8988T (cell line): ENCODE measurements at places on chromosomes 11 and 22.

- DNase-seq: no peak
These were observed 2.8 kb downstream of the LRRC51 start for GRCh38 chr11:72083414-72083813.

DNA sequence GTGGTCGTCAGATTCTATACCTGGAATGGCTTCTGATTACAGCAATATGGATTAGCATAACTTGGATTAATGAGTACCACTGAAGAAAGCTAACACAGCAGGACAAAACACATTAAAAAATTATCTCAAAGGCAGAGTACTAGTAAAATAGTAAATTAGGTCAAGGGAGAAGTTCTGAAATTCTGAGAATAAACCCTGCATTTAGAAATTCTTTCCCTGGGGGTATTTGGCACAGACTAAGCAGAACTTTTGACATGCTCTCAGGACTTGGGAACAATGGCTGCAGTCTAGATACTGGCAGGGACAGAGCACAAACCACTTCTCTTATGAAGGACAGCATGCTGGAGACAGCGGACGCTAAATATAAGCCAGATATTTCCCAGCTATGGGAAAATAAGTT, 85.6 kb upstream of the GRIA4 start:
- no peak for DNase-seq

DNA sequence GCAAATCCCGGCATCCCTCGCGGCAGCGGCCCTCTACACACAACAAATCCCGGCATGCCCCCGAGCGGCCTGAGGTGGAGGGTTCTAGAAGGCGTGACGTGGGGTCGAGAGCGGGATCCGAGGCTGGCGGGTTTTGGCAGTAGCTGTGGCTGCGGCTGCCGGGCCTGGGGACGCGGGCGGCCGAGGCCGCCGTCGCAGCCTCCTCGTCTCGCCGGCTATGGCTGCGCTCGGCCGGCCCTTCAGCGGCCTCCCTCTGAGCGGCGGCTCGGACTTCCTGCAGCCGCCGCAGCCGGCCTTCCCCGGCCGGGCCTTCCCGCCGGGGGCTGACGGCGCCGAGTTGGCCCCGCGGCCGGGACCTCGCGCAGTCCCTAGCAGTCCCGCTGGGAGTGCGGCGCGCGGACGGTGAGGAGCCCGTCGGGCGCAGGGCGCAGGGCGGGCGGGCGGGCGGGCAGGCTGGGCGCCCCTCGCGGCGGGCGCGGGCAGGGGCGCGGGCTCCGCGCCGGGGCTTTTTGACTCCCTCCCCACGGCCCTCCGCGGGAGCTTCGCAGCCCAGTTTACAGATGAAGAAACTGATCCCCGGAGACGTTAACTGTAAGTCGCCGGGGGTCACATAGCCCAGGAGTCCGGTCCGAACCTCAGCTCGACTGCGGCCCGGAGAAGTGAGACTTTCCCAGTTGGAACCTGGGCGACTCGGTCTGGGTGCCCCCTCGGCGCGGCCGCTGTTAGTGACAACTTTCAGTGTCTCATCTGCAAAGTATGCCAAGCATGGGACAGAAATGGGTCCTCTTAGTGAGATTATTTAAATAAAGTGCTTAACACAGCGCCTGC, at the start of gene CCDC117:
TSS of gene CCDC117 (plus strand) at position 63 of the 828 bp plus-strand sequence. CDS start at position 218, 155 bp downstream.
- peak; percentile 89 for DNase-seq

- no peak for DNase-seq
These were observed 175.5 kb upstream of the PDGFD start for GRCh38 chr11:104339380-104339831.

- DNase-seq: no peak
These were observed 12.5 kb upstream of the PTPRJ start for GRCh38 chr11:47967577-47968525.

DNA sequence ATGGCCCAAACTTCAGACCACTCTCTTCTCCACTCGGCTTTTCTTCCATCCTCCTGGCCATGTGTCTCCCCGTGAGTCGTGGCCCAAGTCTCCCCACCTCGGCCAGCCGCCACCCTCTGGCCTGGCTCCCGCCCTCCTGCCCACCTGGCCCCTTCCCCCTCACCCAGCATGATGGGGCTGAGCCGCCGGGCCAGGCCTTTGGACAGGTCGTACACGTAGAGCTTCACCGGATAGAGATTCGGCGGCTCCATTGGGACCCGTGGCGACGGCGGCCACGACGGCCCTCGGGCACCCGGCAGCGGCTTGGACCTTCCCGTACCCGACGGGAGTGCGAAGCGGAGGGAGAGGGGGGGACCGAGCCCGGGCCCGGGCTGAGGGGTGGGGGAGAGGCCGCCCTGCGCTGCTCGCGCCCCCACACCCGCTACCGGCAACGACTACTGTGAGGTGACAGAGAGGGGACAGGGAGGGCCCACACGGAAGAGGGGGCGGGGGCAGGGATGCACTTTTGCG, at the start of gene DESI1:
TSS of gene DESI1 (minus strand) at position 455 of the 510 bp plus-strand sequence. CDS start at position 251, 204 bp downstream.
- no peak for DNase-seq

DNA sequence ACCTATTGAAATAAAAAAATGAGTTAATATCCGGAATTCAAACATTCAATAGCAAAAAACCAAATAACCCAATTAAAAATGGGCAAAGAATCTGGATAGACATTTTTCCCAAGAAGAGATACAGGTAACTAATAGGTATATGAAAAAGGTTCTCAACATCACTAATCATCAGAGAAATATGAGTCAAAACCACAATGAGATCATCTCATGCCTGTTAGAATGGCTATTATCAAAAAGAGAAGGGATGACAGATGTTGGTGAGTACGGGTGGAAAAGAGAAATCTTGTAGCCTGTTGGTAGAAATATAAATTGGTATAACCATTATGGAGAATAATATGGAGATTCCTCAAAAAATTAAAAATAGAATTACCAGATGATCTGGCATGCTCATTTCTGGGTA, 26.9 kb upstream of the OR6M1 start:
- no peak for DNase-seq

- no peak for DNase-seq
These were observed 1.4 kb upstream of the VEGFB start for GRCh38 chr11:64232967-64233315.

DNA sequence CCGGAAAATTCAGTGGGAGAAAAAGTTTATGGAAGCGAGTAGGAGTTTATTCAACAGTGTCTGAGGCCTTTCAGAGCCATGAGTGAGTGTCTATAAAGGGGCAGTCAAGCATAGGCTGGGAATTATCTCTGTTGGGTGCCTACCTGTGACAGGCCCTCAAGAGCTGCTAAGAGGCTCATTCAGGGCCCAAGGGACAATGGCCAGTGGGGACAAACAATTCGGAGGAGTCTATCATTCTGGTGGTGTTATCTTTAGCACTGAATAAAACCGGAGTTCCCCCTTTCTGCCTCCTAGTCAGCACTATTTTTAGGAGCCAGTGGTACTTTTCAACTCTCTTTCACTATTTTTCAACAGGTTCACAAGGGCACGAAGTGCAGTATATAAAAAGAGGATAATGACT, 89.5 kb upstream of the HTATIP2 start:
- no peak for DNase-seq

GRCh38 chr11:62888406-62888805, 7.7 kb downstream of the SLC3A2 start:
- no peak for DNase-seq

DNA sequence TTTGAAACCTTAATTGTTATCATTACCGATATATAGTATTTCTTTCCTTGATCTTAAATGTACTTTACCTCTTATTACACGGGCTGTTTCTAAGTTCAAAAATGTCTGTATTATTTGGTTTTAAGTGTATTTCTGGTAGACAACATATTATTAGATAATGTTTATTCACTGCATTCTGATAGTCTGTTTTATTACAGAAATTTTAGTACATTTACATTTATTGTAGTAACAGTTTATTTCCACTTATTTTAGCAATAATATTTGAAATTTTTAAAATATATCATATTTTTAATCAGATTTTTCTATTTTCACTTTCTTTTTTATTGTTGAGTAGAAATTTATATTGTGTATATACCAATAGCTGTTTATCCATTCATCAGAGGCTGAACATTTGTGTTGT, 1195.2 kb downstream of the TBC1D22A start:
- DNase-seq: no peak

- no peak for DNase-seq
These were observed 39.6 kb downstream of the BCR start for GRCh38 chr22:23219822-23220484.

- no peak for DNase-seq
These were observed 1007.0 kb downstream of the BRD1 start for GRCh38 chr22:48820481-48821345.

DNA sequence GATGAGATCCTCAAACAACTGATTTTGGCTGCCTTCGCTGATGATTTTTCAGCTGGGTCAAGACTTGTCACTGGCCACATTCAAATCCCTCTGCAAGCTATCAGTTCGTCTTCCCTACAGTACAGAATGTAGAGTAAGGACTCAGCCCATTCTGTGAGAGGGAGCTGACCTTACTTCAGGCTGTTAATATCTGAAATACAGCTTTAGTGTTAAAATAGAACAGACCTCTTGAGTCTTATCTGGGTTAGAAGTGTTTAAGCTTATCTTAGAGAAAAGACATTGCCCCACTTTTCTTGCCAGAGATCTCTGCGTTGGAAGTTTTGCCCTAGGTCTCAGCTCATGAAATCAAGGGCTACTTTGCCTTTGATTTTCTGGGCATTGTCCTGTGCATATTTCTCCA, 383.4 kb upstream of the LARGE1 start:
- no peak for DNase-seq
